AG04450 (cell line): ENCODE measurements at places on chromosomes 4 and X.

DNA sequence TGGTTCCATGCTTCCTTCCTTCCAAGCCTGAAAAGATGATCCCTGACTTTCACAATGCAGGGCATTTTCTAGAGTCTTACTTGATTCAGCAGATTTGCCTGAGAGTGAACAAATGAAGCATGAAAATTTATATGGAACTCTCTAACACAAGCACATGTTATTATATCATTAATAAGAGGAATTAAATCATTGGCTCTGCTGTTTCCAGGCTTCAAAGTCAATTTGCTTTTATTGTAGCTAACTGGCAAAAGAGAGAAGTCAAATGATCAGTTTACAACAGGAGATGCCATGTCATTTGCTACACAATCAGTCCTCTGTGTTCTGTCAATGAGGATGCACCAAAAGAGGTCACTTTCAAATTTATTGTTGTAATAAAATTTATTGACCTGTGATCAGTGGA is 101.5 kb upstream of the UGT8 start:
- no peak for DNase-seq

GRCh38 chr4:119135721-119136121 is at the start of gene MYOZ2:
MYOZ2 (plus strand) TSS chr4:119135832; CDS start chr4:119136526, 694 bp downstream.
- DNase-seq = no peak

DNA sequence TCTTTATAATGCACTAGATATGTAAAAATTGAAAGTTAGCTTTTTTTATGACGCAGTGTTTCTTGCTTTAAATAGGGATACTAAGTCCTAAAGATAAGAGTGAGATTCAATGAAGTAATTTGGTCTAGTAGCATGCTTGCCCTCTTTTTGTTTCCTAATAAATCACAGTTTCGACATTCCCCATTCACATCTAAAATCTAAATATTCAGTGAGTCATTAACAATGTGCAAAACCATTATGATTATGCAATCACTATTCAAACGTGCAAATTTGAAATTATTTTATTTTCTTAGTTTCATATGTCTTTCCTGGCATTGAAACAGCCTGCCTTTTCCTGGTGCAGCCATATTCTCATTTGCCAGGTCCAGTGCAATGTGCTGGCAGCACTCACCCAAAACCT is 1350.5 kb upstream of the PABPC4L start:
- no peak for DNase-seq

GRCh38 chr4:139808808-139809756 is 143.5 kb downstream of the MGST2 start:
- DNase-seq = no peak

DNA sequence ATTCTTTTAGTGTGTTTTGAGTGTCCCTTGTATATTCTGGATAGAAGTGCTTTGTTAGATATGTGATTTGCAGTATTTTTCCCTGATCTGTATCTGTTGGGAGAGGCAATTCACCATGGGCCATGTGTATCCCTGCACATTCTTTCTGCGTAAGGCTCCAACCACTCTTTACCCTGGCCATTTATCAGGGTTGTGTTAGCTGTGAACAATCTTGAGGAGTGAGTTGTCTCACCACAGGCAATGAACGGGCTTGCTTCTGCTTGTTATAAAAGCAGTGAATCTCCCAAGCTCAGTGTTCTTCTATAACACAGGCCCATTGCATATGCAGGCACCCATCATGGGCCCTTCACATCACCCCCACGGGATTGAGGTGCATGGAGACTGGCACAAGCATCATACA is 18.9 kb upstream of the SMIM10 start:
- no peak for DNase-seq
